ENCODE measurements at places on chromosomes 6 and 20. TPM values are rescaled to one million over a fixed set of nuclear protein-coding genes. Genes with fewer than 3 reads are reported as not detected.

GRCh38 chr6:154864066-154864430 lies 130.8 kb downstream of the SCAF8 start:
- DNase-seq = no peak

ARFGAP1 gene
- 69.0 TPM for polyA plus RNA-seq

DNA sequence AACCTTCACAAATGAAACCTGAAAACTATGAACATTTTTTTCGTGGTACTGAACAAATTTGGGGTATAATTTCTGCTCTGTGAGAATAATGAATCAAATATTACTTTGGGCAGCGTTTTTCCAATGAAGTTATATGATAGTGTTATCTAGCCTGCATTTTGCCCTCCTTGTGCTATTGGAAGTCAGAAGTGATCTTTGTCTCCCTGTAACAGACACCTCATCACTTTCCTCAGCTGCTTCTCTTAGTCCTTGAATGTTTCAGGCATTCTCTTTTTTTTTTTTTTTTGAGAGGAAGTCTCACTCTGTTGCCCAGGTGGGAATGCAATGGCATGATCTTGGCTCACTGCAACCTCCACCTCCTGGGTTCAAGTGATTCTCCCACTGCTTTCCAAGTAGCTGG lies 10.2 kb downstream of the DDX27 start:
- no peak for DNase-seq

- DNase-seq = peak; percentile 51
Observed at GRCh38 chr20:40508821-40509220, 180.2 kb downstream of the MAFB start.

HSPA1L gene
- 0.85 TPM for polyA plus RNA-seq

DNA sequence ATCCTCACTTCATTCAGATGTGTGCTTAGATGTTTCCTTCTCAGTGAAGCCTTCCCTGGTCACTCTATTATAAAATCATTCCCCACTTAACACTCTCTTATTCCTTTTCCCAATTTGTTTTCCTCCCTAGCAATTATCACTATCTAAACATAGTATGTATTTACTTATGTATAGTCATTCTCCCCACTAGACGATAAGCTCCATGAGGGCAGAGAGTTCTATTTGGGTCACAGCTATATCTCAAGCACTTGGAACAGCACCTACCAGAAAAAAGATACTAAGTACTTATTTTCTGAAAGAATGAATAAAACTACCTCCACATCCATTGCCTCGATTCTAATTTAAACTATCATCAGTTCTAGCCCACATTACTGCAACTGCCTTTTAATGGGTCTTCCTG lies 36.5 kb downstream of the USP49 start:
- no peak for DNase-seq

- no peak for DNase-seq
Observed at GRCh38 chr6:4981761-4982160, 22.1 kb downstream of the RPP40 start.

DNA sequence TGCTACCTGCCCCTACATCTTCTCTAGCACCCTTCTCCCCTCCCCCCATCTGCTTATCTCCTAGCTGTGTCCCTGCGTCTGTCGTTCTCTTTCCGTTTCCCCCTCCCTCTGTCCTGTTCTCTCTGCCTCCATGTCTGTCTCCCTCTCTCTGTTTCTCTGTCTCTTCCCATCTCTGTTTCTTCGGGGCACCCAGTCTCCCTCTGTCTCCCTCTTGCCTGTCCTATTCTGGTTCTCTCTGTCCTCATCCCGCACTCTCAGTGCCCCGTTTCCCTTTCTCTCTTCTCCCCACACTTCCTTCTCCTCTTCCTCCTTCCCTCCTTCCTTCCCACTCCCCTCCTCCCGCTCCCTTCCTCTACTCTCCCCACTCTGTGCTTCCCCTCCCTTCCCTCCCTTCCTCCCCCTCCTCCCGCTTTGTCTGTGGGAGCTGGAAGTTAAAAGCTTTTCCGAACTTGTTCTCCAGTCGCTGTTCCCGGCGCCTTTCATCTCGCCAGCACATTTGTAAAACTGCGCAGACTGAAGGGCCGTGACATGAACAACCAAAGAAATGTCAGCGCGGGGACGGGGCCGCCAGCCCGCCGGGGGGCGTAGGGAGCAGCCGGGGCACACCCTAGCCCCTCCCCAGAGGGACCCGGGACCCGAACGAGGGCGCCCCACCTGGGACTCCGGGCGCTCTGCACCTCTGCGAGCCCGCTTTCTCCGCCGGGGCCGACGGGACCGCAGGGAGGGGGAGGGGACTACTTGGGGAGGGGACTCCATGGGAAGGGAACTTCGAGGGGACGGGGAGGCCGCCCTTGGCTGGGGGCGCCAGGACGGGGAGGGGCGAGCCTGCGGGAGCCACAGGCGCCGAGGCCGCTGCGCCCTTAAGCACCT lies 4.0 kb upstream of the CDH22 start:
- DNase-seq = no peak

DNA sequence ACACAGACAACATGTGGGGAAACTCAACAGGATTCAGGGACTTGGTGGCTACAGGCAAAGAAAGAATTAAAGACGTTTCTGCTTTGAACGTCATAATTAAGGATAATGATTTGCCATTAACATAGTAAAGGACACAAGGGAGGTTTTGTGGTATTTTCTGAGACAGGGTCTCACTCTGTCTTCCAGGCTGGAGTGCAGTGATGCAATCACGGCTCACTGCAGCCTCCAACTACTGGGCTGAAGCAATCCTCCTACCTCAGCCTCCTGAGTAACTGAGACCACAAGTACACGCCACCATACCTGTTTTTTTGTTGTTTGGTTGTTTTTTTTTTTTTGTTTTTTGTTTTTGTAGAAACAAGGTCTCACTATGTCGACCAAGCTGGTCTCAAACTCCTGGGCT lies 62.4 kb downstream of the MAP3K5 start:
- DNase-seq = no peak

GRCh38 chr6:6694825-6695624 lies 106.5 kb downstream of the LY86 start:
- DNase-seq = peak; percentile 40

C20orf202 gene
- polyA plus RNA-seq = not detected

- DNase-seq = peak; percentile 71
Observed at GRCh38 chr6:79413562-79414002, 123.6 kb downstream of the LCA5 start.

DNA sequence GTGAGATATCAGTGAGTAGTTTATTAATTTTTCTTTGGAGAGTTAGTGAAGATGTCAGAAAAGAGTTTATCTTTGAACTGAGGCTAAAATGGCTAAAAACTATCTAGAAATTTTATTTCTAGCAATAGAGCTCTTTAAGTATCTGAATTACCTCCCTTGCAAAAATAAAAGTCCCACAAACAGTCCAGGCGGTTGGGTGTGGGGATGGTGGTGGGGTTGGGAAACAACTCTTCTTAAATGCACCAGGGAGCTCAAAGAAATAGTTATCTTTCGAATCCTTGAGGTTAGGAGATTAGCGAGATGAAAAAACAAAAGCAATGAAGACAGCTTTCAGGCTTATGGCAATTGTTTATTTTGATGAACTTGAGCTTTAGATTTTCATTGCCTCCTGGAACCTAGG lies 1299.1 kb upstream of the ADGRB3 start:
- DNase-seq = no peak

DNA sequence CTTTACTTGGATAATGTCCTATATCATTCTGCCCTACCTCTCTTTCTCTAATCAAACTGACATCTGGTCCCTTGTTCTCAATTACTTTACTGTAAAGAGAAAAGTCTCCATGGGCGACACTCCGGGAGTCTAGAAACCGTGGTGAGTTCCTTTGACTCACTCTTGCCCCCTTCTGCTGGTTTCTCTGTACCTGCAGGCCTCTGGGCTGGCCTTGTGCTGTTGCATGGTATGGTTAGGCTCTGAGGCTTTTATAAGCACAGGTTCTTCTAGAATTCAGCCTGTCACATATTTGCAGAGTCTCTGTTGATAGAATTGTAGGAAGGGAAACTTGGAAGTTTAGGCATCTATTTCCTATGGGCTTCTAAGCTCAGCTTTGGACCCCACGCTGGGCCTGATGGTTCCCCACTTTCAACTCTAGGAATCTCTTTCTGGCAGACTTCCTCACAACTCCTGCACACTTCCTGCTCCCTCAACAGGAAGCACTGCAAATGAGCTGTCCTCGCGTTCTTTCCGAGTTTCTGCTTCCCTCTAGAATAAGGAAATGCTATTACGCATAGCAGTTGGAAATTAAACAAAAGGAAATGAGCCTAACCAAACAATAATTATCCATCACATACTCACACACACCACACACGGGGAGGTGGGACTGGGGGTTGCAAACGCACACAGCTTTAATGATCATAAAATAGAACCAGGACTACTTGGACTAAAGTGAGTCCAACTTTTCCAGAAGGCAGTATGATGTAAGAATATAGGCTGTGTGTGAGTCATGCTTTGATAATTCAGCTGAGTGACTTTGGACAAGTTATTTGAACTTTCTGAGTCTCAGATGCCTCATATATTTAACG lies 683.3 kb downstream of the QKI start:
- peak; percentile 40 for DNase-seq

TRDN gene
- not detected for polyA plus RNA-seq

DNA sequence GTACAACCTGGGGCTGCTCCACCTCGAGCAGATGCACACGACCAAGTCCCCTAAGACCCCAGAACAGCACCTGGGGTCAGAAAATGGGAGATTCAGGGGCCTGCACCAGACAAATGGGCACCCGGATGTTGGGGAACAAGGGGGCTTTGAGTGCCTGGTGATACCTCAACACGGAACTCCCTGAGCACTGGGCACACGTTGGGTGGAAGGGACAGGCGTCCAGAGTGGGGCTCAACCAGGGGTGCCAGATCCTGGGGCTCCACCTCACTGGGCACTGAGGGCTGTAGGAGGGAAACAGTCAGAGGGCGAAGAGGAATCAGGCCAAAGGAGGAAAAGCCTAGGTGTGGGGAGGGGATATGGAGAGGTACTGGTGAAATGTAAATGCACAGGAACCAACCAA lies 33.5 kb upstream of the SPAG4 start:
- no peak for DNase-seq

- no peak for DNase-seq
Observed at GRCh38 chr6:169144356-169144755, 109.3 kb downstream of the THBS2 start.

DNA sequence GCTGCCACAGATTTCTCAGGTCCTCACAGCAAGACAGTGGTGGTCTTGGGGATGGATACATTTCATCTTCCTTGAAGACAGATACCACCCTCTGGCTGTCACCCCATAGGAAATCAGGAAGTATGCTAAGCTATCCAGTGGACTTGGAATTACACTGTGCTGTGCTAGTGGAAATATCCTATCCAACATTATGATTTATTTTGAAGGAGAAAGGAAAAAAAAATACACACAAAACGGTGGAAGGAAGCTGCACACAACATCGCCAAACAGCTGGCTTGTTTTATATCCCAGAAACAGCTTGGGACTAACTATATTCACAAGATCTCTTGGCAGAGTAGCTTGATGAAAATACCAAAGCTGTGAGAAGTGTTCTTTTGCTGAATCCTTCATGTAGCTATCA lies 257.6 kb downstream of the LAMA2 start:
- peak; percentile 54 for DNase-seq

- no peak for DNase-seq
Observed at GRCh38 chr6:39770446-39770845, 21.7 kb upstream of the DAAM2 start.

GRCh38 chr6:164104432-164104831 lies 689.9 kb downstream of the QKI start:
- no peak for DNase-seq

DNA sequence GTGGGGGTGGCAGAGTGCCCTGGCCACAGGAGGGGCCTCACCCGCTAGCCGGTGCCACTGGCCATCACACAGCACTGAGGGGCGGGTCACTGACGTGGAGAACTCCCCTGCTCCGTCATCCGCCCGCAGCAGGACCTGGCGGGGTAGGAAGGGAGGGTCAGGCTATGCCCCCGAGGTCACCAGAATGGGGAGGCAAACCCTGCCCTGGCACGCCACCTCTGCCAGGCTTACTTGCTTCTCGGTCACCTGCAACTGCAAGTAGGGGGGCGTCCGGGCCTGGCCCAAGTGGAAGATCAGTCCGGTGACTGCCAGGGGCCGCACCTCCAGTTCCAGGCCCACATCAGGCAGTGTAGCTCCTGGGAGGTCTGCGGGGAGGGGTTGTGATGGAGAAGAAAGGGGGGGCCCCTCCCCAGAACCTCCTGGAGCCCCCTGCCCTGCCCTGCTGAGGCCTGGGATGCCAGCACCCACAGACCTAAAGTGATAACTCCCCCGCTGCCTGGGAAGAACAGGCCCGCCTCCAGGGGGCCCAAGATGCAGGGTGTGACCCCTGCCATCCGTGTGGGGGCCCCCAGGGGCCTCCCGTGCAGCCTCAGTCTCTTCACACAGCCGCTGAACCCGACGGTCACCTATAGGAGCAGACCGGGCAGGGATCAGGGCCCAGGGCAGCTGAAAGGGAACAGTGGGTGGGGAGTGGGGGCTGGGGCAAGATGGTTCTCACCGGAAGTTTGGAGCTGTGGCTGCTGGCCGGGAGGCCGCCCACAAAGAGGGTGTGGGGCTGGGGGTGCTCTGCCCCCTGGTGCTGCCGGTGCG lies 7.4 kb downstream of the ADRM1 start:
- DNase-seq = no peak

- DNase-seq = no peak
Observed at GRCh38 chr20:13468166-13468565, 170.6 kb downstream of the TASP1 start.

- DNase-seq = no peak
Observed at GRCh38 chr6:134603561-134603960, 285.6 kb upstream of the SGK1 start.

GRCh38 chr6:91167846-91168245 lies 581.0 kb upstream of the MAP3K7 start:
- no peak for DNase-seq

- DNase-seq = no peak
Observed at GRCh38 chr20:34115232-34115631, 3.2 kb upstream of the EIF2S2 start.

- DNase-seq = no peak
Observed at GRCh38 chr20:59809630-59810448, 123.6 kb downstream of the SYCP2 start.

DNA sequence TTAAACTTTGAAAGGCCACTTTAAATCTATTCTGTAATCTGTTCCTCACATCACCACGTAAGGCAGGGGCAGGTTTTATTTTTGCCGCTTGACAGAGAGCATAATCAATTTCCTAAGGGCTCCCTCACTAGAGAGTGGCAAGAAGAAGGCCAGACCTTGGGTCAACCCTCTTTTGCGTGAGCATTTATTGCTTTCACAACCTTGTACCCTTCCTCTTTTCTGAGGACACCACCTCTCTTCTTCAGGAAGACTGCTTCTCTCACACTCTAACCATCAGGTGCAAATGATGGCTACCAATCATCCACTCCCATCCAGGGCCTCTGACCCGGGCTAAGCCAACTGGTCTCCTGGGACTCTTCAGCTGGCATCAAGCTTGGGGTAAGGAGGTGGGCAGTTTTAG lies 25.2 kb upstream of the QKI start:
- DNase-seq = no peak

PRSS16 gene
- polyA plus RNA-seq = 0.20 TPM

GRCh38 chr6:12014027-12014872 lies 2.1 kb downstream of the HIVEP1 start:
- peak; percentile 73 for DNase-seq

GRCh38 chr6:83199173-83199862 lies 6.2 kb downstream of the RWDD2A start:
- DNase-seq = no peak

- no peak for DNase-seq
Observed at GRCh38 chr6:144665932-144666450, 380.9 kb downstream of the UTRN start.

Measured in GM23248 (cell line).